ENCODE measurements at places on chromosomes 3 and 15.
A peak's percentile ranks its signal among the peaks of the same experiment; 100 is the strongest.

- no peak for DNase-seq
Observed at GRCh38 chr15:68001811-68002210, 52.3 kb upstream of the PIAS1 start.

GRCh38 chr15:33198541-33198940, 4.0 kb upstream of the FMN1 start:
- DNase-seq: no peak

DNA sequence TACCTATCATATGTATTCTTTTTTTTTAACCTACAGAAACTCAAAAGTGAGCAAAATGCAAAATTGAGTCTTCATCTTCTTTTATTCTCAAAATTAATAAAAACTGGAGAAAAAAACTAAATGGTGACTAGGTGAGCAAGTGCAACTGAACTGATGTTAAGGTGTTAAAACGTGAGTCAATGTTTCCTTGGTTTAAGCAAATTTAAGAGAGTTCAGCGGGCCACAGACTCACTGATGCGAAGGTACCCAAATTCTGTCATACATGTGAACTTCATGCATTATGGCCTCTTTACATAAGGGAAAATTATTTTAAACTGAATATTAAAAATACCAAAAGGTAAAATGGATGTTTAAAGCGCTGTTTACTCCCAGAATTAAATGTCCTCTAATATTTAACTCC, 206.6 kb downstream of the FOXP1 start:
- no peak for DNase-seq

DNA sequence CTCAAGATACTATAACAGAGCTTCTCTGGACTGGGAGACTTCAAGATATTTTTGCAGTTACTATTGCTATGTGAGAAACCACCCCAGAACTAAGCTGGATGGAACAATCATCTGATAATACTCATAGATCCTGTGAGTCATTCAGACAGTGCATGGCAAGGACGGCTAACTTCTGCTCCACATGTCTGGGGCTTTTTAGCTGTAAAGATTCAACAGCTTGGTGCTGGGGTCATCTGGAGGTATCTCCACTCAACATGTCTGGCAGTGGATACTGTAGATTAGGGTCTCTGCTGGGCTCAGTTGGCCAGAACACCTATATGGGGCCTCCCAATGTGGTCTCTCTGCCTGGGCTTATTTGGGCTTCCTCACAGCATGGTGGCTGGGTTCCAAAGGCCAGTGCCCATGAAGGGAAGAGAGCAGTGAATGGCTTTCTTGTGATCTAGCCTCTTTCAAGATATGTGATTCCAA, 117.3 kb upstream of the SLC7A14 start:
- no peak for DNase-seq

- DNase-seq: no peak
Observed at GRCh38 chr15:52317688-52318087, 22.1 kb upstream of the MYO5C start.

DNA sequence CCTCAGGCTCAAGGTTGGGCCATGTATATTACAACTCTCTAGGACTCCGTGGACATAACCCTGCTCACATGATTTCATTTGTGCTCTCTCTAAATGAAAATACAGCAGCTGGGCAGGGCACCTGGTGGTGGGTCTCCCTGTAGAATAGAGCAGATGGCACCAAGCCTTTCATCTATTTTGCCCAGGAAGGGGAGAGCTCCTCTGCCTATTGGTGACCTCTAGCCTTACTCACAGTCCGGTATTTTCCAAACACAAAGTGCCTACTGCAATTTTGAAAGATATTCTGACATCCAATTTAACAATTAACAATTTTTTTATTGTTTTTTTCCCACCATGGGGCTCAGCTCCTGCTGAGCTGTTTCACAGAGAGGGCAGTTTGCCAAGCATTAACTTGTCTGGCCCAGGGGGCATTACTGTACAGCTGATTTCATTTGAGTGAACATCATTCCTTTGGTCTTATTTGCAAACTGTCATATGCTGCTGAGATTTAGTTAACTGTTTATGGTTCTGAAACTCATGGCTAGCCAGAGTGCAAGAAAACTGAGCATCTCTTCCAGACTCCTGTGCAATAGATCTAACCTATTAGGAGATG, 474.0 kb downstream of the EPHB1 start:
- no peak for DNase-seq

DNA sequence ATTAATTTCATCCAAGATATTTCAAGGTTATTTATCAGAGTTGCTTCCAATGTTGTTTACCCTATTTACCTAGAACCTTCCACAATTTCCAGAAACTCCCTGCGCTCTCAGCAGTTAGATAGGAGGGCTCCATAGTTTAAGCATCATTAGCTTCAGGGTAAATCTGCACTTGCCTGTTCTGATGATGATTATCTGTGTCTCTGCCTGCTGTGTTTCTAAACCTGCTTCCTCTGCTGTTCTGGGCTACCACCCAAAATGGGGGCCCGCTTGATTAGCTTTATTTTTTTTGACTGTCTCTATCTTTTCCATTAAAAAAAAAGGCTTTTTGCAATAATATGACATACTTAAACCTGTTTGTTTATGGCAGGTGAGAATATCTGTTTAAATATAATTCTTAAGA, 472.4 kb downstream of the DIPK2A start:
- DNase-seq: no peak

DNA sequence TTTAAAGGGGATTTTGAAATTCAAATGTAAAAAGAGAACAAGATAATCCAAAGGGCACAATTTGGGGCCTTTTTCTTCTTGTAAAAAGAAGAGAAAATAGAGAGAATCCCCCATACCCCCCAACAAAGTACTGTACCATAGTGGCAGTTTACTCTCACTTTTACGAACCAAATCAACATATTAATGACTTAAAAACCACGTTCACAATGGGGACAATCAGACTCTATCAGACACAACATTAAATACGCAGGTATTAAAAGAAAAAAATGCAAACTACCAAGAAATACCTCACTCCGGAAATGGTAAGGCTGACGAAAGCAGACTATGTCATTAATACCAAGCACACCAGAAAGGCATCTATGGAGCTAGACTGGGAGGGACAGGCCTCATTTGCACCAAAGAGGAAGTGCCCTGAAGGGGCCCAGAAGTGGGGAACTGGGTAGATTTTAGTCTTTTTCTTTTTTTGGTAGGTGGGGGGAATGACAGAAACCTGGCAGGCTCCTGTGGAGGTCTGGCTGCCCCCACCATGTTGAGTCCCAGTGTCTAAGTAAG, 134.3 kb downstream of the TIGIT start:
- DNase-seq: no peak

DNA sequence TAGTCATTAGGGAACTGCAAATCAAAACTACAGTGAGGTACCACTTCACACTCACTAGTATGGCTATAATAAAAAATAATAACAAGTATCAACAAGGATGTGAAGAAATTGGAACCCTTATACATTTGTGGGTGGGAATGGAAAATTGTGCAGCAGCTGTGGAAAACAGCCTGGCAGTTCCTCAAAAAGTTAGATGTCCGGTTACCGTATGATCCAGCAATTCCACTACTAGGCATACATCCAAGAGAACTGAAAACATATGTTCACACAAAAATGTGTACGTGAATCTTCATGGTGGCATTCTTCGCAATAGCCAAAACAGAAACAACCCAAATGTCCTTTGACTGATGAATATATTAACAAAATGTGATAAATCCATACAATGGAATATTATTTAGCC, 187.9 kb upstream of the LYSMD4 start:
- DNase-seq: no peak

DNA sequence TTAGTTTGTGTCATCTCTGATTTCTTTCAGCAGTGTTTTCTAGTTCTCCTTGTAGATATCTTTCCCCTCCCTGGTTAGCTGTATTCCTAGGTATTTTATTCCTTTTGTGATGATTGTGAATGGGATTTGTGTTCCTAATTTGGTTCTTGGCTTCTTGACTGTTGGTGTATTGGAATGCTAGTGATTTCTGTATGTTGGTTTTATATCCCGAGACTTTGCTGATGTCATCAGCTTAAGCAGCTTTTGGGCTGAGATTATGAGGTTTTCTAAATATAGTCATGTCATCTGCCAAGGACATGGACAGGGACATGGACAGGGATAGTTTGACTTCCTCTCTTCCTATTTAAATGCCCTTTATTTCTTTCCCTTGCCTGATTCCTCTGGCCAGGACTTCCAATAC, 35.8 kb downstream of the MYO9A start:
- no peak for DNase-seq

GRCh38 chr15:90184786-90185704, 16.1 kb upstream of the SEMA4B start:
- peak; percentile 28 for DNase-seq

- no peak for DNase-seq
Observed at GRCh38 chr3:125202197-125202596, 10.4 kb downstream of the SLC12A8 start.

DNA sequence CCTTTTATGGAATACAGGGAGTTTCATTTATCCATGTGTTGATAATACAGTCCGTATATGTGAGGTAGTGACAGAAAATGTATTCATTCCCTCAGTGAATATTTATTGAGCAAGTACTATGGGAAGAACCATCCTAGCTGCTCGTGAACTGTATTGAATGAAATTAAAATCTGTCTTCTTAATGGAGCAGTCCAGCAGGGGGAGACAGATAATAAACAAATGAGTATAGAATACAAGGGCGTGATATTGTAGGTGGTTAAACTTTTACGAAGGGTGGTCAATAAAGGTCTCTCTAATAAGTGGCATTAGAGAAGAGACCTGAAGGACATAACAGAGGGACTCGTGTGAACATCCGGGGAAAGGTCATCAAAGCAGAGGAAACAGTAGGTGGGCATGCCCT, 62.7 kb upstream of the OSTN start:
- no peak for DNase-seq

GRCh38 chr15:65085990-65086679, 9.6 kb downstream of the KBTBD13 start:
- DNase-seq: no peak

DNA sequence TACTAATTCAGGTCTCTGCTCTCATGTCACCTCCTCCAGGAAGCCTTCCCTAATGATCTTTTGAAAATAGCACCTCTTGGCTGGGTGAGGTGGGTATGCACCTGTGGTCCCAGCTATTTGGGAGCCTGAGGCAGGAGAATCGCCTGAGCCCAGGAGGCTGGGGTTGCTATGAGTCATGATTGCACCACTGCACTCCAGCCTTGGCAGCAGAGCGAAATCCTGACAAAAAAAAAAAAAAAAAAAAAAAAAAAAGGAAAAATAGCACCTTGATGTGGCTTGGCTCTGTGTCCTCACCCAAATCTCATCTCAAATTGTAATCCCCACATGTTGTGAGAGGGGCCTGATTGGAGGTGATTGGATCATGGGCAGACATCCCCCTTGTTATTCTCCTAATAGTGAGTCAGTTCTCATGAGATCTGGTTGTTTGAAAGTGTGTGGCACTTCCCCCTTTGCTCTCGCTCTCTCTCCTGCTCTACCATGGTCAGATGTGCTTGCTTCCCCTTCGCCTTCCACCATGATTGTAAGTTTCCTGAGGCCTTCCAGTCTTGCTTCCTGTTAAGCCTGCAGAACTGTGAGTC, 11.2 kb upstream of the RNU6-1 start:
- no peak for DNase-seq

DNA sequence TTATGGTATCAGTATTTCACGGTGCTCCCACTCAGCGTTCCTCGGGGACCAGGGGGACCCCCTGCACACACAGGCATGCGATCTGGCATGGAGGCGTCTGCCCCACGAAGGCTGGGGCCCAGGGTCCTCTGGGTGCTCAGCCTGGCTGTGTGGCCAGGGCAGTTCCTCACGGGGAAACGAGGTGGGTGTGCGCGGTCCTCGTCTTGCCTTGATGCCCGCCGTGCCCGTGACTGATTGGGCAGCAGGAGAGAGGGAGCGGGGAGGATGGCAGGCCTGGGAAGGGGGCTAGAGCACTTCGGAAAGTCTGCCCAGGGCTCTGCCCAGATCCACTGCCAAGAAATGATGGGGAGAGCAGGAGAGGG, 10.9 kb downstream of the LINGO1 start:
- DNase-seq: no peak

DNA sequence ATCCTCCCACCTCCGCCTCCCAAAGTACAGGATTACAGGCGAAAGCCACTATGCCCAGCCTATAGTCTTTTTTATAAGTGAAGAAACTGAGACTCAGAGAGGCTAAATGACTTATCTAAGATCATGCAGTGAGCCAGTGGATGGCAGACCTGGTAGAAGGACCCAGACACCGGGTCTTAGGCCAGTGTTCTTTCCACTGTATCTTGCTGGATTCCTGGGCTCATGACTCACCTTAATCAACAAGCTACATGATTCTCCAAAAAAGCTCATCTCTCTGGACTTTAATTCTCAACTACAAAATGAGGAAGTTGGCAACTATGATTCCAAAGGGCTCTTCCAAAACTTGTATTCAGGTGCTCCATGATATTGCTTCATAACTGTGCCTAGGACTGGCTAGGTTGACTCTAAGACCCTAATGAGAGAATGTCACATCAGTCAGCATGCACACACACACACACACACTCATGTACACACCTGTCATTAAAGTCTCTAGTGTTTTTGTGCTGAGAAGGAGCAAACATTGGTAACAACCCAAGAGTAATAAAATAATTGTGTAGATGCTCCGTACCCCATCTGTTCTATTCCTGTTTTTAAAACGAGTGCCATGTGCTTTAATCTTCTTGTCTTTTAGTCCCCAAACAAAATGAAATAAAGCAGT, 89.7 kb upstream of the SLC4A7 start:
- no peak for DNase-seq

GRCh38 chr3:123297627-123297899, 95.8 kb downstream of the SEC22A start:
- no peak for DNase-seq

GRCh38 chr3:63245726-63246241, 32.3 kb upstream of the SYNPR start:
- no peak for DNase-seq

DNA sequence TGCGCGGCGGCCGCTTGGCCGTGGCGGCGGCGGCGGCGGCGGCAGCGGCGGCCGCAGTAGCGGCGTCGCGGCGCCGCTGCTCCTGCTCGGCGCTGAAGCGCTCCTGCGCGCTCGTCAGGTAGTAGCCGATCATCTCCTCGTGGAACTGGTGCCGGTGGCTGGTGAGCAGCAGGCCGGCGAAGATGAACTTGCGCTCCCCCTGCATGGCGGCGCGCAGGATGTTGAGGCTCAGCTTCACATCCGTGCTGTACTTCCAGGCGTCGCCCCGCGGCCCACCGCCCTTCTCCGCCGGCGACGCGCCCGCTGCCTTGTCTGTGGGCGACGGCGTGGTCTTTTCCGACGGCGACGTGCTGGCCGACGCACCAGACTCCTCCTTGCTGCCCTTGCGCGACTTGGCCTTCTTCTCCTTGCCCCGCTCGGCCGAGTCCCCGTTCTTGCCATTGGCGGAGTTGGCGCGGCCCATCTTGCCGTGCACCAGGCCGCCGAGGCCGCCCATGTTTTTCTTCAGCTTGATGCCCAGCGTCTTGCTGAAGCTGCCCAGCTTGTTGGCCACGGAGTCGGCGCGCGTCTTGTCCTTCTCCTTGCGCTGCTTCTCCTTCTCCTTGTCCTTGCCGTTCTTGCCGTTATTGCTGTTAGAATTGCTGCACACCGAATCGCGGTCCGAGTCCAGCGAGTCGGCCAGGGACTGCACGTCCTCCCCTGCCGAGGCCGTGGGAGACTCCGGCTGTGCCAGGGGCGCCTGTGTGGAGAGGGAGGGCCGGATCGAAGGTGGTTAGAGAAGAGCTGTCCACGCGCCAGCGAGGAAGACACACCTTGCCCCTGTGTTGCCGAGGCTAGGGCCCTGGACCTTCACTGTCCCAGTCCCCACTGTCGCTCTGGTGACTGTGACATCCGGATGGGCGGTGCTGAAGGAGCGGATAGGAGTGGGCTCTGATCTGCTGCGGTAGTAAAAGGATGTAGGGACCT, 157.6 kb downstream of the KLF13 start:
- DNase-seq: no peak
